ENCODE measurements at places on chromosomes 13 and 19.
A peak's percentile ranks its signal among the peaks of the same experiment; 100 is the strongest.

- peak; percentile 49 for DNase-seq
Observed at GRCh38 chr19:22052644-22053013, 345 bp downstream of the ZNF257 start.

GRCh38 chr19:2556221-2557092, 80.5 kb downstream of the GADD45B start:
- peak; percentile 68 for DNase-seq

DNA sequence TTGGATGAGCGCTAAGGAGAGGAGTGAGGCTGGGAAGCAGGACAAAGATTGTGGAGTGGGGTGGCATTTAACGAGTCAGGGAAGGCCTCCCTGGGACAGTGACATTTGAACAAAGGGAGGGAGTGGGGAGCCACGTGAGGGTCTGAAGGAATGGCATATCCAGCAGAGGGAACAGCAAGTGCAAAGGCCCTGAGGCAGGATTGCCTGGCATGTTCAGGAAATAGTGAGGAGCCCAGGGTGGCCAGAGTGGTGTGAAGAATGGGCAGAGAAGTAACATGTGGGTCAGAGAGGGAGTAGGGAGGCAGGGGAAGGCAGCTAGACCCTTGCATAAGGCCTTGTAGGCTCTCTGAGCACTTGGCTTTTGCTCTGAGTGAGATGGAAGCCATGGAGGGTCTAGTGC, 14.9 kb upstream of the PVR start:
- peak; percentile 7 for DNase-seq

- peak; percentile 31 for DNase-seq
Observed at GRCh38 chr19:46951171-46951986, 68.3 kb upstream of the NPAS1 start.

GRCh38 chr13:76160961-76161925, 525.1 kb downstream of the LMO7 start:
- peak; percentile 59 for DNase-seq

DNA sequence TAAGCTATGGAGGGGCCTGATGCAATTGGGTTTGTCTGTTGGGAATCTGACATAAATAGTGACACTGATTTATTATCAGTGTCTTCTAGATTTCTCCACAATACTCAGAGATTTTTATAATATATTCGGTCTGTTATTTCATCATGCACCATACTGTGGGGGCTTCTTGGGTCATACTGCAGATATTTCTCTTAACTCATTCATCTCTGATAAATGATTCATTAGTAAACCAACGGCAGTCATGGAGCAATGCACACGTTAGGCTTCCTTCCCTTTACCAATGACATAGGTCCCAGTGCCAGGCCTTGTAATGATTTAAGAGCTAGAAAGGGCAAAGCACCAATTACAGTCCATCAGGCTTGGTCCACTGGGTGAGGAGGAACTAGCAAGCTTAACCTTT, 53.6 kb downstream of the FAM216B start:
- DNase-seq = no peak

- no peak for DNase-seq
Observed at GRCh38 chr13:105936816-105937215, 598.6 kb downstream of the EFNB2 start.

- DNase-seq = no peak
Observed at GRCh38 chr19:23509686-23510450, 114.6 kb upstream of the ZNF91 start.

DNA sequence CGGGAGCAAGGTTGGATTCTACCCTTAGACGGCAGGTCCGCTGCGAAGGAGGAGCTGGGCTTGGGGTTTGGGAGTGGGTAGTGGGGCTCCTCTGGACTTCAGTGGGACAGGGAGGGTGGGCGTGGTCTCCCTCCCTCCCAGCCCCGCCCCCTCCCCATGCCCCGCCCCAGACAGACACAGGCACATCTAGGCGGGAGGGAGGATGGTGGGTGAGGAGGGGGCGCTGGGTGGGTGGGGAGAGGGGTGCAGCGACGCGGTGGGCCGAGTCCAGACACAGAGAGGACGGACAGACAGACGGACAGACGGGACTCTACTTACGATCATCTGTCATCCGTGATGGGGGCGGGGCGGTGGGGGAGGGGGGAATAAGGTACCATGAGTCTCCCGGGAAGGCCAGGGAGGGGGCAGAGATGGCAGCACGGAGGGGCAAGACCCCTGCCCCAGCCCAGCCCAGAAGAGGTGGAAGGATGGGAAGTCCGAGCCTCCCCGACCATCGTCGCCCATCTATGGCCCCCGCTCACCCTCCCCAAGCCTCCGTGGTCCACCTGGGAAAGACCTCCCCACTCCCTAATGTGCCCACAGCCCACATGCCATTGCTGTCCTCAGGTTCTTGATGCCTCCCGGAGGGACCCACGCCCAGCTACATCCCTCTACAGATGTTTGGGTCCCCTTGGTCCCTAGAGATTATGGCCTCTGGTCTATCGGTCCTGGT, 64.8 kb downstream of the UNC13A start:
- no peak for DNase-seq

DNA sequence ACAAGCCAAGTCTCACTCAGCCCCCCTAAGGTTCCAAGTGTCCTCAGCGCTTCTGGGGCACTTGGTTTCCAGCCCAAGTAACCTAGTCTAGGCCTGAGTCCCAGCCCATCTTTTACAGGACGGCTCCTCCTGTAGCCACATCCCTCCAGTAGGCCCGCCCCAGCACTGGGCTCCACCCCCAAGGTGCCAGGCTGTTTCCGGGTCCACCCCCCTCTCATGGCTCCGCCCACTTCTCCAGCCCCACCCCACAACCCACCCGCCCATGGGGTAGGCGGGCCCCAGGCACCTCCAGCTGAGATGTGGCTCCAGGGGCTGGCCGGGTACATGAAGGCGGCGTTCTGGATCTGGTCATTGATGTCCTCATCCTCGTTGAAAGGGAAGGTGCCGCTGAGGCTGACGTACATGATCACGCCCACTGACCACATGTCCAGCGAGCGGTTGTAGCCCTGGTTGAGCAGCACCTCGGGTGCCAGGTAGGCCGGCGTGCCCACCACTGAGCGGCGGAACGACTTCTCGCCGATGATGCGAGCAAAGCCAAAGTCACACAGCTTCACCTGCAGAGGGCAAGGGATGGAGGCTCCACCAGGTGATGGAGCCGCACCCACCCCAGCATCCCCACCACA, 17.2 kb upstream of the DACT3 start:
- DNase-seq = no peak

- DNase-seq = no peak
Observed at GRCh38 chr13:62038214-62038613, 622.6 kb upstream of the PCDH20 start.

DNA sequence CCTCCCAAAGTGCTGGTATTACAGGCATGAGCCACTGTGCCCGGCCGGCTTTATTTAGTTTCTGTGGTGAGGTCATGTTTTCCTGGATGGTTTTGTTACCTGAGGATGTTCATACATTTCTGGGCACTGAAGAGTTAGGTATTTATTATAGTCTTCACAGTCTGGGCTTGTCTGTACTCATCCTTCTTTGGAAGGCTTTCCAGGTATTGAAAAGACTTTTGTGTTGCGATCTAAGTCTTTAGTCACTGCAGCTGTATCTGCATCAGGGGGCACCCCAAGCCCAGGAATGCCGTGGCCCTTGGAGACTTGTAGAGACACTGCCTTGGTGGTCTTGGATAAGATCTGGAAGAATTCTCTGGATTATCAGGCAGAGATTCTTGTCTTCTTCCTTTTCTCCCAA, 12.8 kb downstream of the BLOC1S3 start:
- DNase-seq = no peak

DNA sequence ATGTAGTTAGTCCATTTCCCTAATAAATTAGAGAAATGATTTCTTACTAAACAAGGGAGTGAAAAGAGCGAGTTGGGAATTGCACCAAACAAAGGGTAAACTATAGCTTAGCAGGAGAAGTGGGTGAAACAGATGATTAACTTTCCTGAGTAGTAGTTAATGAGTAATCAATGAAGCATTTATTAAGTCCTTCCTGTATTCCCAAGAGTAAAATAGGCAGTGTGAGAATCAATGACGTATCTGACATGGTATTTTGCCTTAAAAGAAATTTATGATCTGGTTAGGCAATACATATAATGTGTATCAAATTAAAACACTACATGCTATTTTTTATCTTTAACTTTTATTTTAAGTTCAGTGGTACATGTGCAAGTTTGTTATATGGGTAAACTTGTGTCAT, 142.8 kb downstream of the KLF5 start:
- DNase-seq = no peak

DNA sequence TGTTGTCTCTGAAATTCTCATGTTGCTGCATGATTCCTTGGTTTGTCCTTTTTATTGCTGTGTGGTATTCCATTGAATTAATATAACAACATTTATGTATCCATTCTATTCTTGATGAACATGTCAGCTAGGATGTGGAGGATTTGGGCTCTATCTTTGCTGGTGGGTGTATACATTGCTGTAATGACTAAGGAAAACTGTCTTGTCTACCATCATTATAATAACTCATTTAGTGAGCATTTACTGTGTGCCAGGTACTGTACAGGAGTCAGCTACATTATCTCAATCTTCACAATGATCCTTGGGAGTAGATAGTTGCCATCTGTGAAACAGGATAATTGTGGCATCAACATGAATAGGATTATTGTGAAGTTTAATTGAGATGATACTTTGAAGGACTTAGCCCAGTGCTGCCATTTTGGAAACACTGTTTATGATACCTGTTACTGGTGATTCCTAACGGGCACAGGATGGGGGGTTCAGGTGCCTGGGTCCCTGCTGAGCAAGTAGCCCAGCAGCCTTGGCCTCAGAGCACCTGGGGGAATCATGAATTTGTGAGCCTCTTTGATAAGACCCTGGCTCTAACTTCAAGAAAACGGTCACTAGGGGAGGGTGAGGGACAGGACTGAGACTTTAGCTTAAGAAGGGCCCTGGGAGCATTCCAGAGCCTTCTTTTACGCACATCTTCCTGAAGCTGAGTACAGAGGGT, 1.8 kb upstream of the CCNE1 start:
- DNase-seq = peak; percentile 23

GRCh38 chr13:101594936-101595335, 142.5 kb downstream of the ITGBL1 start:
- no peak for DNase-seq

DNA sequence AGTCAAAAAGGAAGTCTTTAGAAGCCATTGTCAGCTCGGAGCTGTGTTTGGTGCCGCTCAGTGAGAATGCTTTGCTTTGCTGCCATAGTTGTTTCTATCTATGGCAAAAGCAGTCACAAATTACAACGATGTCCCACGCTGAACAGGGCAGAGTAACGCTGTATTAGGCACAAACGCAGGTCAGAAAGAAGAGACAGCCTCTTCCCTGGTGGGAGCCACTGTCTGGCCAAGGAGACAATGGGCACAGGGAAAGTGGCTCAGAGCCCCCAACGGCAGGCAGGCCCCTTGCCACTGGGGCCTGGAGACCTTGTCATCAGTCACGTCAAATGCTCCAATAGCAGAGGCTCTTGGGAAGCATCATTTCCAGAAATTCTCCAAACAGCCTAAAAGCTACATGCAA, 244.2 kb downstream of the TEX29 start:
- no peak for DNase-seq

GRCh38 chr13:26112843-26113242, 61.0 kb upstream of the SHISA2 start:
- DNase-seq = no peak

GRCh38 chr19:574658-575526, 2.5 kb downstream of the BSG start:
- DNase-seq = no peak

- peak; percentile 73 for DNase-seq
Observed at GRCh38 chr13:44237276-44237767, 136.3 kb upstream of the SERP2 start.

GRCh38 chr19:18122860-18123795, 25.6 kb downstream of the MAST3 start:
- no peak for DNase-seq

- no peak for DNase-seq
Observed at GRCh38 chr19:15641901-15642491, 1.3 kb downstream of the CYP4F3 start.

DNA sequence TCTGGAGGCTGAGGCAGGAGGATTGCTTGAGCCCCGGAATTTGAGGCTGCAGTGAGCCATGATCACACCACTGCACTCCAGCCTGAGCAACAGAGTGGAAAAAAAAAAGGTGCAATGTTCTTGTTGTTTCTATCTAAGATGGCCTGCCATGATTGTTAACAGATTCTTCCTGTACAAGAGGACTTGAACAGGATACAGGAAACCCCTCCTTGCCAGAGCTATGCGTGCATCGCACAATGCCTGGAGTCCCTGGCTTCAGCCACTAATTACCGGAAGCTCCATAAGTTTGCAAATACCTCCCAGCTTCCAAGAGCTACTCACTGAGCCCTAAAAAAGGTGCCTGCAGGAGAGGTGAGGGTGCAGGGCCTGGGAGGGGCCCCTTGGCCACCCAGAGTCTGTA, 13.1 kb upstream of the HIF3A start:
- no peak for DNase-seq

GRCh38 chr13:30333616-30334015, 26.3 kb upstream of the KATNAL1 start:
- no peak for DNase-seq

DNA sequence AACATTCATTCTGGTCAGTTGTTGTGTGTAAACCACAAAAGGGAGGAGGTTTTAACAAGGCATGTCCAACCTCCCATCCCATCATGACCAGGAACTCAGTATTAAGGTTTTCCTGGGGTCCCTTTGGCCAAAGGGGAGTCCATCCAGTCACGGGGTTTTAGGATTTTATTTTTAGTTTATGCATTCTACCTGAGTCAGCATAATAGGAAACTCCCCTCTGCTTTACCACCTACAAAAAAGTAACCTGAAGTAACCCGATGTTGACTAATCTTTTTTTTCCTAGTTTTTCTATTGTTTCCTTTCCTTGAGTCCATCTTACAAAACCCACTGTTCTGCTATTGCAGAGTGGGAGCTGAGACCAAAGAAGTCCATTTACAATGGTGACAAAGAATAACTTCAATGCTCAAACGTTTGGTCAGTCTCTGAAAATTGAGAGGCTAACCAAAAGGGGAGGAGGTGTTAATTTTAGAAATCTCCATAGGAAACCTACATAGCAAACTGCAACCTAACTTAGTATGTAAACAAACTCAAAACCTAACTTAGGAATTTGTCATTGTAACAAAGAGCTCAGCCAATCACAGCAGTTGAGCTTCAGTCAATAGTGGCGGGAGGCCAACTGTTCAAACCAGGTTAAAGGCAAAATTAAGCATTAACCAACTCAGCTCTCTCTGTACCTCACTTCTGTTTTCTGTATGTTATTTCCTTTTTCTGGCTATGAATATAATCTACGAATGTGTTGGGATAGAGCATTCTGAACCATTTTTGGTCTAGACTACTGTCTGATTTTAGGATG, 1954.1 kb downstream of the PCDH9 start:
- no peak for DNase-seq
